T-helper 2 cell treated with Interferon-gamma antibody and Interleukin-4, amounts not matched to agents 5 μg/mL and 100 μg/mL, for 36 hours (primary cell): ENCODE measurements at places on chromosomes 7 and 10.

GRCh38 chr7:18974803-18975202, 142.6 kb downstream of the TWIST1 start:
- no peak for DNase-seq

- DNase-seq: no peak
These were observed 199.4 kb downstream of the GRID1 start for GRCh38 chr10:86167121-86167761.

- no peak for DNase-seq
These were observed 314.5 kb upstream of the AKR1E2 start for GRCh38 chr10:4511509-4511908.

DNA sequence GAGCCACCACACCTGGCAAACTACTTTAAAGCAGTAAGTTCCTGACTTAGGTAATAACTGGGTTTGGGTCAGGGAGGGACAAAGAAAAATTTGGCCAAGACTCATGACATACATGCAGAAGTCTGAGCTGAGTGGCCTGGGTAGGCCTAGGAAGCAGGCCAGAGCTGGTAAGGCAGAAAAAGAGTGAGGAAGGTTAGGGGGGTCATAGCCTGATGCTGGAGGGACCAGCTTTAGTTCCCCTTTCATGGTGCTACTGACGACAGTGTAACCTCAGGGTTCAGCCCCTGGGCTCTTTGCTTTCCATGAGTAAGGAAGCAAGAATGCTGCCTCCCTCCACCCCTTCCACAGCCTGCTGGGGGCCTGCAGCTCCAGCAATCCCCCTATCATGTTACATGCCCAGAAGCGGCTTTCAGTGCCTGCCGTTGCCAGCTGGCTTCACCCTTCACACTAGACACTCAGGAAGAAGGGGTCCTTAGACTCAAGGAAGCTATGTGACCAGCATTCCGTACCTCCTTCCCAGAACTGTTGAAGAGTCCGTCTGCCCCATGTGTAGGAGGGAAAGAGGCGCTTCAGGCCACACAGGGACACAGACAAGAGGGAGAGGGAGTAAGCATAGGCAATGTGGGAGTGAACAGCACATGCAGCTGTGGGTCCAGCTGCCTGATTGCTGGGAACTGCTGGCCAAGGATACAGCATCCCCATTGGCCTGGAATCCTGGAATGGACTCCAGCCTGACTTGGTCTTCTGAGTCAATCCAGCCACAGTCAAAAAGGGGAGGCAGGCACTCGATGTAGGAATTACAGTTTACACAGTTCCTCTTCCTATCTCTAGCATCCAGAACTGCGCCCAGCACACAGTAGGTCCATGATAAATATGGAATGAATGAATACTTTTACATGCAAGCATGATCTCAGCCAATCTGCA, 4.1 kb upstream of the PLAU start:
- DNase-seq: no peak

GRCh38 chr10:5319863-5320262, 44.9 kb upstream of the UCN3 start:
- no peak for DNase-seq

- DNase-seq: no peak
These were observed 68.5 kb downstream of the NT5C2 start for GRCh38 chr10:103124420-103125096.

DNA sequence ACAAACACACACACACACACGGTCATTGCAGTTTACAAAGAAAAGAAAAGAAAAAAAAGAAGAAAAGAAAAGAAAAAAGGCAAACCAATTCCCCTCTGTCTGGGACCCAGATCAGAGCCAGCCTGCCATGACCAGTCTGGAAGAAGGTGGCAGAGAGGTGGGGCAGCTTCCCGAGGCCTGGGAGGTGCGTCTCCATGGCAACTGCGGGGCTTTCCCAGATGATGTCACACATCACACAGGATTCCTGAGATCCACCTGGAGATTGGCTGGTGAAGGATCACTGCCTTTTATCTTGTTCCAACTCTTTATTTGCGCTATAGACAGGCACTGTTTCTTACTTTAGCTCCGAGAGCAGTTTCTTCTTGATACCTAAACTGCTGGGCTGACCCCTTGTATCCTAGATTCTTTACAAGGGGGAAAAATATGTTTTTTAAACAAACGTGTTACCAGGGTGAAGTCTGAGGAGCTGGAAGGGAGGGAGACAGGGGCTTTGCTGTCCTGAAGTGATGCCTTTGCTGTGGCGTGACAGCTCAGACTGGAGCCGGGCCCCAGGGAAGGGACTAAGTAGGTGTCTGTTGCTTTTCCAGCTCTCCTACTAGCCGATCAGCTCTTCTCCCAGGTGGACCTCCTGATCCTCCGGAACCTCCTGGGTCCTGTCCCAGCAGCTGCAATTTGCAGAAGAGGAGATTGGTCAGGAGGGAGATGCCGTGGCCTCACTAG, 298.5 kb downstream of the KLF6 start:
- no peak for DNase-seq

GRCh38 chr7:57424515-57425238, 25.3 kb upstream of the ZNF716 start:
- DNase-seq: no peak

DNA sequence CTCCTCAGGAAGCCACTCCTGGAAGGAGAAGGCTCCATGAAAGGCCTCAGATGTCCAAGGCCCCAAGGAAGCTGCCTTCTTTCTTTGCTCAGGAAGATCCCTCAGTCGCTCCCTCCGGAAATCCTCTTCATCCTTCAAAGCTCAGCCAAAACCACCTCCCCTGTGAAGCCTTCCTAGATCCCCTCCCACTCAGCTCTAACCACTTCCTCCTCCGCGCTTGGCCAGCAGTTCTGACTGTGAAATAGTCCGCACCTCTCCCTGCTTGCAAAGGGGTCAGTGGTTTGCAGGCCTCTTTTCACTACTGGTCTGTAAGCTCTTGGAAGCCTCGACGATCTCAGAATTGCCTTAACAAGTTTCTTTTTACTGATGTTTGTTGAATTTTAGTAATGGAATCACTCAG, 23.9 kb downstream of the PYROXD2 start:
- DNase-seq: no peak

DNA sequence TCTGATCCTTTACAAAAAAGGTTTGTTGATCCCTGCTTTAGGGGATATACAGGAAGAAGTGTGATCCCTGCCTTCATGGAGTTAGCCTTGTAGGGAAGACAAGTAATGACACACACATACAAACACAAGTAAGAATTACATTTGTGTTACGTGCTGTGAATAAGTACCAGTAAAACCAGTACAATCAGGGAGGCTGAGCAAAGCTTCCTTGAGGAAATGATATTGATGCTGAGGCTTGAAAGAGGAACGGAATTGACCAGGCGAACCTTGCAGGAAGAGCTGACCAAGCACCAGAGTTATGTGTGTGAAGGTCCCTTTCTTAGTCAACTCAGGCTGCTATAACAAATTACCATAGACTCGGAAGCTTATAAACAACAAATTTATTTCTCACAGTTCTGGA, 83.6 kb upstream of the CACUL1 start:
- DNase-seq: no peak

GRCh38 chr10:104766341-104766740, 125.3 kb downstream of the SORCS3 start:
- DNase-seq: no peak

DNA sequence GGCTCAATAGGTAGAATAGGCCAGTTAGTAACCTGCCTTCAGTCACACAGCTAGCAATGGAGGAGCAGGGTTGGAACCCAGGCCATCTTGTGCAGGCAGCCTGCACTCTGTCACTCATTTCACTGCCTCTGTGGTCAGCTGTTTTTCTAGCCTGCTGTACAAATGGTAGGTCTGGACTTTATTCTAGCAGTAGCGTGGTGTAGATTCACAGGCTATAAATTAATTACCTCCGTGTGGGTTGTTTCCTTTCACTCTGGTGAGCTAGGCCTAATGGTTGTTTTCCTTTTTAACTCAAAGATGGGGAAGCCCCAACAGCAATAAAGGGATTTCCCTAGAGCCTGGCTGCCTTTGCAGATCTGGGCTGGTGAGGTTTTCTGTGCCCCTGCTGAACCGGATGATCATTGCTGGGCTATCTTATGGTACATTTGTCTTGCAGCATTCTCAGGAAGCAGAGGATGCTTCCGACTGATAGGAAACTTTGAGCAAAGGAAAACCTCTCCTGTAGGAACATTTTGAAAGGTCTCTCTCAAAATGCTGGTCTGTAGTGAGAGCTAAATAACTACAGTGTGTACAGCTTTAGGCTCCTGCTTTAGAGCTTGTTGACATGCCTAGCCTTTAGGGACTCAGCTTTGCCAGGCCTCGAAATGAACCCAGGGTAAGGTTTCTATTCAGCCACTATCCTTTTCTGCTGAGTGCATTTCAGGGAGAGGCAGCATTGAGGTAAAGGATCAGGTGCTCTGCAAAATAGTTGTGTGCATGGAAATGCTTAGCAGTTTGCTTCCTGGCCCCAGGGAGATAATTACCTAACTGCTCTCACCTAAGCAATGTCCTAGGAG, 157.4 kb downstream of the ST7 start:
- DNase-seq: peak; percentile 67

DNA sequence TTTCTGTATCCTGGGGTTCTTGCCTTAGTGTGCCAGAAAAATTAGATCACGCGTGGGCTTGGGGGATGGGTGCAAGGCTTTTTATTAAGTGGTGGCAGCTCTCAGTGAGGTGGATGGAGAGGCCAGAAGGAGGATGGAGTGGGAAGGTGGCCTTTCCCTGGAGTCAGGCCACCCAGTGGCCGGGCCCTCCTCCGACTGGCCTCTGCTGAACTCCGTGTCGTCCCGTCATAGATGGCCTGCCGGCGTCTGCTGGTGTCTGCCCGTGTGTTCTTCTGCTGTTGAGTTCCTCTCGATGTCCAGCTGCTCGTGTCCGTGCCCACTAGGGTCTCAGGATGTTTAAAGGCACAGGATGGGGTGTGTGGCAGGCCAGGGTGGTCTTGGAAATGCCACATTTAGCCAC, 4.0 kb upstream of the ZNF746 start:
- no peak for DNase-seq

GRCh38 chr10:112356686-112357085, 17.2 kb upstream of the ACSL5 start:
- no peak for DNase-seq

DNA sequence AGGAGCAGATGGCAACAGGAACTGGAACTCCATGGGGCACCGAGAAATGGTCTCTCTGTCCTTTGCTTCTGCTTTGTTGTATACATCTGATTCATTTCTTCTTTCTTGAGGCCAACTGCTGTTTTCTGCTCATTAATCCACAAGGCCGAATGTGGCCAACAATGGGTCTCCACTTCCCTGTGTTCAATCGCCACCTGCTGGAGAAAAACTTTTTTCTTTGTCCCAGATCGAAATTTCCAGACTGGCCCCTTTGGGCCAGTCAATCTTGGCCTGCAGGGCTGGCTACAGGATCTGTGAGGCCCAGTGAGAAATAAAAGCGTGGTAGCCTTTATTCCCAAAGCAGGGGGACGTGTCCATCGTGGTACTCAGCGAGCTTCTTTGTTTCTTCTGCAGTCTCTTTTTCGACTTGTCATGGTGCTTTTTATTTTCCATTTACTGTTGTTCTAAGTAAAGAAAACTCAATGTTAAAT, 58.8 kb downstream of the PARP12 start:
- peak; percentile 17 for DNase-seq

- no peak for DNase-seq
These were observed 164.6 kb upstream of the KCND2 start for GRCh38 chr7:120108376-120108775.

DNA sequence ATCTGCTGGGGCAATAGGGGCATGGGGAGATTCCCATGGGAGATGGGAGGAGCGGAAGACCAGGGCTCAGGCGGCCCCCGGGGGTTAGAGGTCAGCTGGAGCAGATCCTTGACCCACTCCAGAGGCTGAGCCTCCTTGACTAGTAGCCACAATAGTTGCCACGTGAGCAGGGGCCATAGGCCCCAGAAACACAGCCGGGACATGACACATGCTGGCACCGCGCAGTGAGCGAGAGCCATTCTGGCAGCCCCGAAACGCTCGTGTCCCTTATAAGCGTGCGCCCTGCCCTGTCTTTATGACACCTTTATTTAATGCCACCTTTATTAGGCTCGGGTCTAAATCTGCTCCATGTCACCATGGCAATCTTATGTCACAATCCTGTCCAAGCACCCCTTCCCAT, 11.0 kb upstream of the ACBD5 start:
- no peak for DNase-seq

GRCh38 chr10:107971973-107972372, 807.5 kb upstream of the SORCS1 start:
- no peak for DNase-seq

GRCh38 chr10:111936143-111936542, 247.4 kb downstream of the GPAM start:
- DNase-seq: no peak

DNA sequence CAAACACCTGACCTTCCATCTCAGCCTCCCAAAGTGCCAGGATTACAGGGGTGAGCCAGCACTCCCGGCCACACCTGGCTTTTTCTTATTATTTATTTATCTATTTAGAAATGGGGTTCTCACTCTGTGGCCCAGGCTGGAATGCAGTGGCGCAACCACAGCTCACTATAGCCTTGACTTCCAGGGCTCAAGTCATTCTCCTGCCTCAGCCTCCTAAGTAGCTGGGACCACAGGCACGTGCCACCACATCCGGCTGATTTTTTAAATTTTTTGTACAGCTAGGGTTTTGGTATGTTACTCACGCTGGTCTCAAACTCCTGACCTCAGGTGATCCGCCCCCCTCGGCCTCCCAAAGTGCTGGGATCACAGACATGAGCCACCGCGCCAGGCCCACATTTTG, 56.9 kb upstream of the MYL10 start:
- DNase-seq: no peak

GRCh38 chr7:29479301-29480200, 84.1 kb upstream of the PRR15 start:
- DNase-seq: no peak

DNA sequence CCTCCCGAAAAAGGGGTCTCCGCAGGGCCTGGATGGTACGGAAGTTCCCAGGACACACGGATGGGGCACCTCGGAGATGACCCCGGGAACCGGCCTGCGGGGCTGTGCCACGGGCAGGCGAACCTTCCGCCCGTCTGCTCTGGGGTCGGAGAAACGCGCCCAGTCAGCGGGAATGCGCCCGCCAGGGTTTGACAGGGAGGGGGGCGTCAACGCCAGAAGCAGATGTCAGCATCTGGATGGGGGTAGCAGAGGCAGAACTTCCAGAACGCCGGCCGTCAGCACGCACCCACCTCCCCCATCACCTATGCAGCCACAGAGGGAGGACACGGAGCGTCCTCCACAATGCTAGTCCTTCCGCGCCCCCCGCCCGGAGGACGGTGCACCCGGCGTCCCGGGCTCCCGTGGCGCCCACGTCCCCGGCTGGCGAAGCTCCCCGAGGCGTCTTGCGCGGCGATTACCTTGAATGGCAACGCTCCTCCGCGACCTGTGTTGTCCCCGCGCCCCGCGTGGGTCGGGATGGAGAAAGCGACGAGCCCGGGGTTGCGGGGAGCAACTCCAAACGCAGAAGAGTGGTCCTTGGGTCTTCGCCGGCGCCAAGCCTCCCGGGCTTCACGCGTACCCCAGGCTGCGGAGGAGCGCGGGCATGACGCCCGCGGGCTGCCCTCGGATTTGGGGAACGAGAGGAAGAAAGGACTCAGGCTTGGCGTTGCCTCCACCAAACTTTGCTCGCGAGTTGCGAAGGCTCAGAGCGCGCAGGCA, 561 bp downstream of the FGFR2 start:
- DNase-seq: no peak
